NCI-H1105 treated with DMSO at 0.1 percent for 48 hours (cell line): ENCODE measurements at places on chromosomes 3 and 15.

DNA sequence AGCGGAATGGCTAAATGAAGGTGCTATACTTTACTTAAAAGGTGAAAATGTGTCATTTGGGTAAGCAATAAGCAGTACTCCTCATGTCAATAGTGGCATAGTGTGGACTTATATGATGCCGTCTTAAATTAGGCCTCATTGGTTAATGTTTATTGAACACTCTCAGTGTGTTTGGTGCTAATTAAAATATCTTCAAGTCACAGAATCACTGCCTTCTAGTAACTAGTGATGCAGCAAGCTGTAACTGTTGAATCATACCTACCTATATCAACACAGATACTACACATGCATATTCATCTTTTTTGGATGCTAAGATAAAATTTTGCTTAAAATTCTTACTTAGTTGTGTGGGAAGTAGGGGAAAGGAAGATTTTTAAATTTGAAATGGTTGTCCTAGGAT lies 30.7 kb downstream of the ARHGAP31 start:
- no peak for DNase-seq

- DNase-seq = peak; percentile 18
These were observed 14.7 kb downstream of the RHOV start for GRCh38 chr15:40859206-40859851.

DNA sequence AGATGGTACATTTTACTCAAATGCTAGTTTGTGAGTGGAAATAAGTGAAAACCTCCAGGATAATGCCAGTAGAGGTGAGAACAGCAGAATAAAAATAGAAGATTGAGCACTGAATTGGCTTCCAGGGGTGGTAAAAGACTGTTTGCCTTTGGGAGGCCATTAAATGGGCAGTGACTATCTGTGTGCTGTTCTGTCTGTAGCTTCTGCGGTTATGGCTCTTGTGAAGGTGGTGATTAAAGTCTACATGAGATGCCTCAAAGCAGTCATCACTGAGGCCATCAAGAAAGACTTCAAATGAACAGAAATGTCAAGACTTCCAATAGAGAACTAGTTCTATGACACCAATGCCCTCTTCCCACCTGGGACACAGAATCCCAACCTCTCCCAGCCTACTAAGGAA lies 108.8 kb downstream of the EFHB start:
- no peak for DNase-seq

GRCh38 chr3:48543271-48543866 lies 13.2 kb downstream of the PFKFB4 start:
- DNase-seq = no peak

DNA sequence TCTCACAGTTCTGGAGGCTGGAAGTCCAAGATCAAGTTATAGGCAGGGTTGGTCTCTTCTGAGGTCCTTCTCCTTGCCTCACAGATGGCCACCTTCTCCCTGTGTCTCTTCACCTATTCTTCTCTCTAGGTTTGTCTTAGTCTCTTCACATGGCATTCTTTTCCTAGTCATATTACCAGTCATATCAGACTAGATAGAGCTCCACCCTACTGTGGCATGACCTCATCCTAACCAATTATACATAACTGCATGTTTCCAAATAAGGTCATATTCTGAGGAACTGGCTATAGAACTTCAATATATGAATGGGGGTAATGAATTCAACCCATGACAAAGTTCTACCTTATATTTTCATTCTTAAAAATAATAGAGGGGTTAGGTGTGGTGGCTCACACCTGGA lies 196.4 kb upstream of the UBE3A start:
- no peak for DNase-seq

DNA sequence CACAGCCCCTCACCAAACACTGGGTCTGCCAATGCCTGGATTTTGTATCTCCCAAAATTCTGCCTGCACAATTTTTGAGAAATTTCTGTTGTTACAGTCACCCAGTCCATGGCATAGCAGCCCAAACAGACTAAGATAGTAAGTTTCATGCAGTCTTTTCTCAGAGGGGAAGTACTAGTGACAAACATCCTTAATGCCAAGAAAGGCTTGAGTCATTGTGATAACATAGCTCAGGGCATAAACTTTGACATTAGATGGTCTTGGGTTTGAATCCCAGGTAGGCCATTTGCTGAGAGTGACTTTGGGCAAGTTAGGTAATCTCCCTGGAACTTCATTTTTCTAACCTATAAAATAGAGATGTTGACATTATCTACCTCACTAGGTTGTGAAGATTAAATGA lies 36.1 kb upstream of the PFN2 start:
- no peak for DNase-seq

DNA sequence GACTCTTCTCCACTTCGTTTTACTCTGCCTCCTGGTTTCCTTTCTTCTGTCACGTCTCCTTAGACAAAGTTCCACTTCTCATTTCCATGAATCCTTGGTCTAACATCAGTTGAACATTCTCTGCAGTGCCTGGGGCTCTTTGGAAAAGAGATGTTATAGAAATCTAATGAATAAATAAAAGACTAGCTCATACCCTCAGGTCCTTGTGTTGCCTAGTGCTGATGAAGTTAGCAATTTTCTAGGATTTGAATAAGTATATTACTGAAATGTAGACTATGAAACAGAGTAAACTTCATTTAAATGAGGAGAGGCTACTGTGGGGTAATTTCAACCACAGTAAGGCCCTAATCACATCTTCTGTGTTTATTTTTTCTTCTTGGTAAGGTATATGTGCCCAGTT lies 146.9 kb upstream of the CADPS start:
- no peak for DNase-seq

DNA sequence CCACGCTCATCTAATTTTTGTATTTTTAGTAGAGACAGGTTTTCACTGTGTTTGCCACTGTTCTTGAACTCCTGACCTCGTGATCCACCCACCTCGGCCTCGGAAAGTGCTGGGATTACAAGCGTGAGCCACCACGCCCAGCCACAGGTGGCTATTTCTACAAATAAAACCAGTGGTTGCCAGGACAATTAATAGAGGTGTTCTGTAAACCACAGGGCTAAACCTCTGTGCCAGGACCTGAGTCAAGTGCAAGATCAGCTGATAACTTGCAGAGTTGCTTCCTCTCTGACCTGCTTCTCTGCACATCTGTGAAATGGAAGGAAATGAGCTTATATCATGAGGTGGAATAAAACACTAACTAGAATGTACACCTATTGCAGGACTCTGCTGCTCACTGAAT lies 72.8 kb downstream of the CD200R1L start:
- no peak for DNase-seq

GRCh38 chr3:17894434-17895060 lies 152.1 kb upstream of the TBC1D5 start:
- peak; percentile 8 for DNase-seq

- peak; percentile 40 for DNase-seq
These were observed 36.1 kb downstream of the BNC1 start for GRCh38 chr15:83248151-83249029.

- DNase-seq = no peak
These were observed 20.0 kb downstream of the MTMR14 start for GRCh38 chr3:9669277-9669676.

- DNase-seq = no peak
These were observed 53.6 kb upstream of the LRRFIP2 start for GRCh38 chr3:37227870-37228549.

DNA sequence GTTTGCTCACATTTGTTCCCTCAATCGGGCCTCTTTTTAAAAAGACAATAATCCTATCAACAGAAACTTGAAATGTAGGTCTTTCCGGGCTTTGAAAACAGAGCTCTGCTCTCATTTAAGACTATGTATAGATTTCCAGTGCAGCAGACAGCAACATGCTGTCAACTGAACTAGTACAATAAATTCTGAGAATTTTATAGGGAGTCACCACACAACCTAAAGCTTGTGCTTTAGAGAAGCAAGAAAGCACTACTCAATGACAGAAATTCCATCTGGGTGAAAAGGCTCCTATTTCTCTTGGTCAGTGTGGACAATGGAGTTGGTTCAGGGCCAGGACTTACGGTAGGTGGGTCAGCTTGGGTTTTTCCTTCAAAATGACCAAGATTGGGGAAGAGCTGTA lies 583.5 kb downstream of the ROBO1 start:
- DNase-seq = no peak

GRCh38 chr3:160413613-160414248 lies 14.3 kb downstream of the SMC4 start:
- peak; percentile 83 for DNase-seq

DNA sequence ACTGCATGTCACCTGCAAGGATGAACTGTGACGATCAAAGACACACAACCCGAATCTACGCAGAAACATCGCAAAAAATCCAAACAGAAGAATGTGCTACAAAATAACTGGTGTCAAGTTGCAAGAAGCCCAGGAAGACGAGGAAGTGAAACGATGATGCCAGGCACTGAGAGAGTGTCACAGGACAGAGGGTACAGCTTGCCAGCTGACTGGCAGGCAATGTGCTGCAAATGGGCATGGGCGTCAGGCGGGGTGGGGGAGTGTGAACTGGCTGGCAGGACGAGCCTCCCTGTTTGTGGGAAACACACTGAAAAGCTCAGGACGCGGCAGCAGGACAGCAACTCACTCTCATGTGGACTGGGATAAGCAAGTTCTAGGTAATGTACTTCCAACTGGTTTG lies 28.9 kb upstream of the OCA2 start:
- DNase-seq = no peak

DNA sequence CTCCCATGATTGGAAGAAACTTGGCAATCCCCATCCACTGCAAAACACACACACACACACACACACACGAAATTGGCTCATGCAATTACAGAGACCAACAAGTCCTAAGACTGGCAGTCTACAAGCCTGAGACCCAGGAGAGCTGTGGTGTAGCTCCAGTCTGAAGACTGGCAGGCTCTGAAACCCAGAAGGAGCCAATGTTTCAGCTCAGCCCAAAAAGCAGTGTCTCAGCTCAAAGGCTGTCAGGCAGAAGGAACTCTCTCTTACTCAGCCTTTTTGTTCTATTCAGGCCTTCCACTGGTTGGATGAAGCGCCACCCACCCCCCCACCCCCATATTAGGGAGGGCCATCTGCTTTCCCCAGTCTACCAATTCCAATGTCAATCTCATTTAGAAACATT lies 32.1 kb downstream of the MESD start:
- DNase-seq = no peak

DNA sequence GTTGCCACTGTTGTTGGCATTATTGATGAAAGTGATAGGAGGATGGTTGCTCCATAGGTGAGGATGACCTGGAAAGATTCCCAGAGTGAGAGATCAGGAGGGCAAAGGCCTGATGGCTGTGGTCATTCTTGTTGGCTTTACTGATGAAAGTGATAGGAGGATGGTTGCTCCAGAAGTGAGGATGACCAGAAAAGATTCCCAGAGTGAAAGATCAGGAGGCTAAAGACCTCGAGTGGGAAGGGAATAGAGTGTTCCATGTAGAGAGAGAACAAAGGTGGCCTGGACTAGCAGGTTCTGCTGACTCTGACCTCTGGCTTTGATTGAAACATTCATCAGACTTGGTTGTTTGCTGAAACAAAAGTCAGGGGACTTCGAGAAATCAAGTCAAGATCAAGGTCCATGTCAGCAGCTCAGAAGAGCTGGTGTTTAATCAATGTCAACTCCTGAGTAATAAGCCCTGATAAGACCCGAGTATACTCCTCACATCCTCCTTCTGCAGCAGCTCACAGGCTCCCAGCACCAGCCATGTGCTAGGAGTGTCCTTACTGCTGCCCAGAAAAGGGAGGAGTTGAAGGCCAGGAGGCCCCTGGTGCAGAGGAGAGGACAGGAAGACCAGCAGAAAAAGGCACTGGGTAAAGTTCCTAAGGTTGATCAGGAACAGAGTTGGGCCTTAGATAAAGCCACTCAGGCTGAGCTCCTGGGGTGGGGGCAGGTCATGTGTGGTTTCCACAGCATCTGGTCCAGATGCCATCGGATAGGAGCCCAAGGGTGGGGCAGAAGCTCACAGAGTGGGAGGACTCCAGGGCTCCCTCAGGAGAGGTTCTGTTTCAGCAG lies 19.9 kb downstream of the CYP8B1 start:
- DNase-seq = no peak

GRCh38 chr15:60352525-60352924 lies 45.3 kb downstream of the ANXA2 start:
- DNase-seq = no peak

DNA sequence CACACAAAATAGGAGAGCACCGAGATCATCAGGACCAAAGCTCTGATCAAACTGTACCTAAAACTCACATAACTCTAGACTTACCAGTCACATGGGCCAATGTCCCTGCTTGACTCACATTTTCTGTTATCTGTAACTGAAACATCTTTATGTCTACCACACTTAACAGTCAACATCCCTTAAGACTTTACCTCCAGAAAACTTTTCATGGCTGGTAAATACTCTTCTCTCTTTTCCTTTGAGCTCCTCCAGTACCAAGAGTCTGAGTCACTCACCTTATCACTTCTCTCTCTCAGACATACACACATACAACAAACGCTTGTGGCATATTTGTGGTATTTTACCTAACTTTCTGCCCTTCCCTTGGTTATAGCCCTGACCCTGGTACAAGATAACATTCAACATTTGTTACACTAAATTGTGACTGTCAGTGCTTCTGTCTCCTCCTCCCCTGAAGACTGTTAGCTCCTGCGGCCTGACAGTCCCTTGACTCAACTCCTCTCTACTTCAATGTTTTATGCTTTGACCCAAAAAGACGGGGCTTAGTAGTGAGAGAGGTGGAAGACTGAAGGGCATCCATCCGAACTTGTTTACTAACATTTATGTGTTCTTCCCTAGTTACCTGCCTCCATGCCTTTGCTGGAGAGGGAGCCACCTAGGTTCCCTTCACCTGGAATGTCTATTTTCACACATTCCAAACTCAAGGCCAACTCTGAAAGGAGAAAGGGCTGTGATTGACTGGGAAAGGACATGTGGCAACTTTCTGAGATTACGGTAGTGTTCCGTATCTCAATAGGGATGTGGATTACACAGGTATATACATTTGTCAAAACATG lies 3.7 kb upstream of the EFHB start:
- no peak for DNase-seq

- DNase-seq = peak; percentile 61
These were observed 1.1 kb upstream of the RNU6-1 start for GRCh38 chr15:67840749-67841512.

DNA sequence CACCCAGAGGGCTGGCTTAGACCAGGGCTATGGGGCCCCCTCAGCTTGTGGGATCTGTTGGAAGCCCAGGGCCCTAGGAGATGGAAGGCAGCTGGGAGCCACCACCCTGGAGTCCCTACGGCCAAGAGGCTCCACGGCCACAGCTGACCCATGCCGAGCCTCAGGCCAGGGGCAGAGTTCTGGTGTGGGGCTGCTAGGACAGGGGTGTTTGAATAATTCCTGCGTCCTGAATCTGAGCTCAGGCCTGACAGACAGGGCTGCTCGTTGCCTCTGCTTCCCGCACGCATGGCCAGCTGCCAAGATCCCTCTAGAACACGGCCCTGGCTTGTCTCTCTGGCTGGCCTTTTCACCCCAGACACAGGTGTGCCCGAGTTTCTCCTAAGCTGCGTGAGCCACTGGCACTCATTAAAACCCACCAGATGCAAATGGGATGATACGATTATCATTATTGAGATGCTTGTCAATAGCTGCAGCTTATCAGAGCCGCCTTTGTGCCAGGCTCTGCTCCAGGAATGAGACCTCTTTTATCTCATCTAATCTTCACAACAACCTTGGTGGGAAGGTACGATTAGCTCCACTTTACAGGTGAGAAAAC lies 70.2 kb downstream of the EFCAB12 start:
- DNase-seq = peak; percentile 39

- DNase-seq = no peak
These were observed 22.9 kb upstream of the SMAD6 start for GRCh38 chr15:66679061-66679656.

- no peak for DNase-seq
These were observed 204.2 kb upstream of the COL8A1 start for GRCh38 chr3:99434190-99434589.

GRCh38 chr15:48891232-48891765 lies 13.4 kb downstream of the EID1 start:
- no peak for DNase-seq

- peak; percentile 44 for DNase-seq
These were observed 23.1 kb upstream of the GPR171 start for GRCh38 chr3:151226088-151226563.
